ENCODE measurements at places on chromosomes 12 and 14.

- DNase-seq, result peak; percentile 51
These were observed 11.9 kb upstream of the SERPINA4 start for GRCh38 chr14:94548999-94549985.

- peak; percentile 48 for DNase-seq
These were observed 2.1 kb upstream of the GPD1 start for GRCh38 chr12:50101663-50102062.

DNA sequence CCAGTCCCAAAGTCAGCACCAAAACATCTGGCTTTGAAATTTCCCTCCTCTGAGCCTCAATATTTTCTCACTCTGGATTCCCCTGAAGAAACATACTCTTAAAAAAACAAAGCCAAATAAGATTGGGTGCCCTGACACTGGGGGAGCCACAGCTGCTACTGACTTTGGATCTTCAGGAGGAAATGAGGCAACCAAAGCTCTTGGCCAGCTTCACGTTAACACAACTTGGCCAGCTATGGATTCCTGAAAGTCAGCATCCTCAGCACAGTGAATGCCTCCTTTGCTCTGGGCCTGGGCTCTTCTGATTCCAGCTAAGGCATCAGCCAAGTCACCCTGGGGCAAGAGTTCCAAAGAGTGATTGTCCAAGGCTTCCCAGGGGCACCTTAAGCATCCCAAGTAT is 254.8 kb downstream of the ANO2 start:
- DNase-seq, result no peak

DNA sequence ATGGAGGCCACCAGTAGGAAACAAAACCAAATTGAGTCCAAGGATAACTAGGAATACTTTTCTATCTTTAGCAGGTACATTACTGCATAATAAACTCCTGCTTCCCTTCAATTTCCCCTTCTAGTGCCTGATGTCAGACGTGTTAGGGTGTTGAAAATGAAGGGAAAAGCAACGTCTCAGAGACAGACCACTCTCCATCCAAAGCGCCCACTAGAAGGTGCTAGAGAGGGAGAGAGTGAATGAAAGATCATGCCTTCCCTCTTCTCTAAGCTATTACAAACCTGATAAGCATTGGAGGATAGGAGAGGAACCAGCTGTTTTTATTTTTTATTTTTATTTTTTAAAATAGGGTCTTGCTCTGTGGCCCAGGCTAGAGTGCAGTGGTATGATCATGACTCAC is 64.1 kb downstream of the ZNF641 start:
- DNase-seq, result peak; percentile 4

DNA sequence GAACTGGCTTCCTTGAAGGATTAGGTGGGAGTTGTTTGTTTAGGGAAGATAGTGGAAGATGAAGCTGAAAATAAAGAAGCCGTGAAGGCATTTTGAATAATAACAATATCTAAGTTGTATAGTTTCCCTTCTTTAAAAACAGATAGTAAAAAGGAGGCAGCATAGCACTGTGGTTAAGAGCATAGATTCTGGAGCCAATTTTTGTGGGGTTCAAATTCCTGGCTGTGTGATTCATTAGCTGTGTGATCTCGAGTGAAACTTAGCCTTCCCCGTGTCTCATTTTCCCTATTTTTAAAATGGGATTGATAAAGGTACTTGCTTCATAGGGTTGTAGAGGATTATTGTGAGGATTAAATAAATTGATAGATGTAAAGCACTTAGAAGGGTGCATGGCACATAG is 104.5 kb downstream of the MYRFL start:
- no peak for DNase-seq

DNA sequence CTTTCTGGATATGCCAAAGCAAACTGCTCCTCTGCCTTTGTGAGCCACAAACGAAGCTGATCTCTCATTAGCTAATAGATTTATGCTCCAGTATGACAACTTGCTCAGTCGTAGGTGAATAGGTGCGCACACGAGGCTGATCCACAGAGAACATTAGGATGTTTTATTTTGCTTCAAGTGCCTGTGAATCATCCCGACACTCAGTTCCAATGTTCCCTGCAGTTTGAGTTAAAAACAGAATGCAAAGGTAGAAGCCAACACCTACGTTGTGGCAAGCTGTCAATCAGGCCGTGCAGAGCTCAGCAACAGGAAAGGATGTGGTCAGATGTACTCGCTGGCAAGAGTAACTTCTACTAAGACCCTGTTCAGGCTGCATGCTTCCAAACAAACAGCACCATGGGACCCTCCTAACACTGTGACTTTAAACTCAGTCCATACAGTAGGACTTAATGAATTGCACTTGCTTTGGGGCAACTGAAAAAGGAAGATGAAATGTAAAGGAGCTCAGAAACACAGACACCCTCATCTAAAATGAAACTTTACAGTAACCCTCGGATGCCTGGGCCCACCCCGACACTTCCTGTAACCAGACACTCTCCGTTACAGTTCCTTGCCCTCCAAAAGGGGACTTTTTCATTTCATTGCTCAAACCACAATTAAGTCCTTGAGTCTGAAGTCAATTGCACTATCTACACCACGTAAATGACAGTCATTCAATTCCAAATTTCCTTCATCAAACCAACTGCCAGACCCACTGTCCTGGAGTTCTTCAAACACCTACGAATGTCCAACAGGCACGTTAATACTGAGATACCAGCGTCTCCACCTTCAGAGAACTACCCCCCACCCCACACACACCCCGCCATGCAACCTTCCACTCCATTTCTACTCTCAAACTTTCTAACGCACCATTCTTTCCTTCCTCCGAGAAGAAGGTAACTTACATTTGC is 1.6 kb downstream of the CCDC88C start:
- peak; percentile 57 for DNase-seq

DNA sequence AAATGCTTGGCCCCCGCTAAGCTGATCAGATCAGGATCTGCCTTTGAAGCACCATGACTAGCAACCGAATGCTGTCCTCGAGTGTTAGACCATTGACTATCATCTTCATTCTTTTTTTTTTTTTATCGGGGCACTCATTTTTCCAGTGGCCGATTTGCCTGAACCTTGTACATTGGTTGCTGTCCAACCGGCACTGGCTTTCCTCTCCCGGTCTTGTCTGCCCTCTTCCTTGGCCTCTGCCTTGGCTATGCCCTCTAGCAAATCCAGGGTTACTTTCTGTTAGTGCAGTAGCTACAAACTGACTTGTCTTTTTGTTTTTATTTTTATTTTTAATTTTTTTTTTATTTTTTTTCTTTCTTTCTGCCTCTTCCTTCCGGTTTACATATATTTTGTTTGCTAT is 102.3 kb downstream of the ALG10 start:
- no peak for DNase-seq

- no peak for DNase-seq
These were observed 561.9 kb downstream of the CCER1 start for GRCh38 chr12:90393089-90393488.

DNA sequence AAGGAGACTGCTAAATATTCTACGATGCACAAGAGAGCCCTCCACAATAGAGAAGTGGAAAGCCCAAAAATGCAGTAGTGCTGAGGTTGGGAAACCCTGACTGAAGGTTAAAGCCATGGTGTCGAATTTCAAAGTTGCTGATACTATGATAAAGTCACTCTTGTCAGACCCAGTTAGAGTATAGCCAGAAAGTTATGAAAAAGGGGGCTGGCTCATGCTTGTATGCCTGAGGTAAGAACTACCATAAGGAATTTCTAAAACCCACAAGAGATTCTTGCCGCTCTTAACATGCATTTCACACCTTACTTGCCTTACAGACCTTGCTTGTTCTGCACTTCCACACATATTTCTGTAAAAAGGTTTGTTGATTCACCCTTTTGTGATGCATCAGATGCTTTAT is 184.6 kb downstream of the SLC6A15 start:
- peak; percentile 53 for DNase-seq

DNA sequence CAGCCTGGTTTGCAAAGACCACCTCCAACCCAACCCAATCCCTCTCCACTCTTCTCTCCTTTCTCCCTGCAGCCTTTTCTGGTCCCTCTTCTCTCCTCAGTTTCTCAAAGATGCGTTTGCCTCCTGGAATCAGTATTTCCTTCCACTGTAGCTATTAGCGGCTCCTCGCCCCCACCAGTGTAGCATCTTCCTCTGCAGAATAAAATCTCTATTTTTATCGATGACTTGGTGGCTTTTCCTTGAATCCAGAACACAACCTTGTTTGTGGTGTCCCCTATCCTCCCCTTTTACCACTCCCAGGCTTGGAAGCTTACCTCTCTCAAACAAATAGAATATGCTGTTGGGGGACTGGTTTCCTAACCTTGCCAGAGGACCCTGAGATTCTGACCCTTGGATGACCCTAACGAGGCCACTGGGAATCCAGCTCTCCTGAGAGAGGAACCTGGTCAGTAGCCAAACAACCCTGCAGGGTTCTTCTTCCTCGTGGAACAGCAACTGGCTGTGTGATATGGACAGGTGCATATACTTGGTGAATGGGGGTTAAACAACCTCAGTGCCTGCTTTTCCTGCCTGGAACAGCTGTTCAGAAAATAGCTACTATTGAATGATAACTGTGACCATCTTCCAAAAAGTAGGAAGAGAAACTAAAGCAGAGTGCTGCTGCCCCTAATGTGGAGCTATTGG is 4.4 kb downstream of the WNT1 start:
- peak; percentile 58 for DNase-seq

DNA sequence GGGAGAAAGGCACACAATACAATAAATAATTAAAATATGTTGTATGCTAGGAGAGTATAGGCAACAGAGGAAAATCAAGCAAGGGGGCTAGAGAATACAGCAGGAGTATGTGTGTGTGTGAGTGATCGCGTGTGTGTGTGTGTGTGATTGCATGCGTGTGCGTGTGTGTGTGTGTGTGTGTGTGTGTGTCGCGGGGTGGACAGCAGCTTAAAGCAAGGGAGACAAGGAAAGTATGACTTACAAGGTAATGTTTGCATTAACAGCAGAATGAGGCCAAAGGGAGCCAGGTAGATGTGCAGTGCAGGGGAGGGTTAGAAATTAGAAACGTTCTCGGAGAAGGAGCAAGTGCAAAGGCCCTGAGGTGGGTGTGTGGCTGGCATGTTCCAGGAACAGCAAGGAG is 57.4 kb upstream of the KCNA1 start:
- no peak for DNase-seq

GRCh38 chr12:11763760-11764520 is 114.5 kb downstream of the ETV6 start:
- no peak for DNase-seq

GRCh38 chr12:114682106-114682784 is 1.7 kb downstream of the TBX3 start:
- DNase-seq, result peak; percentile 52

- DNase-seq, result no peak
These were observed 151.1 kb upstream of the AEBP2 start for GRCh38 chr12:19288161-19288560.

DNA sequence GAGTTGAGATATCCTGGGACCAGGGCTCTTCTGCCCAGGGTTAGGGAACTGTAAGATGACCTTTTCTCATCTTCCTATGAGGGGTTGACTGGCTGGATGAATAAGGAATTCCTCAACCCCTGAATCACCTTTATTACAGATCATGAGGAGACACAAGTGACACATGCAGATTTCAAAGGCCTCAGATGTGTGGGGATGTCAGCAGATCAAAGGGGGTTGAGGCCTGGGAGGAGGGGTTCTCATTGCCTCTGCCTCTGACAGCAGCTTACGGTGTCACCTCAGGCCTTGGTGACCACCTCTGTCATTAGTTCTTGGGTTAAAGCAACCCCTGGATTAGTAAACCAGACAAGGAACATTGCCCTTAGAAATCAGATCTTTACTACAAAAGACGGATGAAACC is 2.1 kb upstream of the KRT72 start:
- no peak for DNase-seq

DNA sequence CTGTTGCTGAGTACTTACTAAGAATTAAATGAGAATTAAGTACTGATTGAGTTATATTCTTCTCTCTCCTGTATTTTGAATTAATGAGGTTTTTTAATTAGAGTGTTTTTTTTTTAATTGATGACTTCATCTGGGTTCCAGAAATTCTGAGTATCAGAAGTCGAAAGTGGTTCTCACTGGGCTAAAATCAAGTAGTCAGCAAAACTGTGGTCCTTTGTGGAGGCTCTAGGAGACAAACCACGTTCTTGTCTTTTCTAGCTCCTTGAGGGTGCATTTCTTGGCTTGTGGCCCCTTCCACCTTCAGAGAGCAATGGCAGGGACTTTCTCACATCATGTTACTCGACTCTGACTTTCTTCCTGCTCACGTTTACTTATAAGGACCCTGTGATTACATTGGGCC is 8.1 kb upstream of the DYRK4 start:
- DNase-seq, result no peak

- no peak for DNase-seq
These were observed 1445.8 kb upstream of the FLRT2 start for GRCh38 chr14:84084056-84084630.

- DNase-seq, result no peak
These were observed 161.6 kb upstream of the ALG10B start for GRCh38 chr12:38155020-38155395.

DNA sequence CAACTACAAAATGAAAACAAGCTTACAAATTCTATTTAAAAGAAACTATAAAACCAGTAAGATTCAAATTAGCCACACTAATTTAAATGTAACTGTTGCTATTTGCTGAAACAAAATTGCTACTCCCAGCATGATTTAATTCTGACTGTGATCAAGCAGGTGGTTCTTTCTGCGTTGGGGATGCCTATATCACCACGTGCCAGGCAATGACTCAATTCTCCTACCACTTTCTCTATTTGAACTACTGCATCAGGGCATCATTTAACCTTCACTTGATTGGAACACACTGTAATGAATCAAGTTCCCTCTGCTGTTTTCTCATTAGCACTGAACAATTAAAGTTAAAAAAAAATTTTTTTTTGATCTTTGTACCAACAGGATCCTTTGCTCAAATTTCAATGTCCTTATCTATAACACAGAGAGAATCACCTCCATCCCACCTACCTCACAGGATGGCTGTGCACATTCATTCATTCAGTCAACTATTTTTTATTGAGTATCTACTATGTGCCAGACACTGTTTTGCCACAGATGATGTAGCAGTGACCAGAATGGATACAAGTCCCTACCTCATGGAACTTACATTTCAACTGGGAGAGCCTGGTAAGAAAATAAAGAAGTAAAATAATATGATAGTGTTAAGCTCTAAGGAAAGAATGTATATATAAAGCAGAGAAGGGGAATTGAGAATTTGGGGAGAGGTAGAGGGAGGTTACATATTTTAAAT is 8.0 kb upstream of the ACTN1 start:
- DNase-seq, result peak; percentile 55

DNA sequence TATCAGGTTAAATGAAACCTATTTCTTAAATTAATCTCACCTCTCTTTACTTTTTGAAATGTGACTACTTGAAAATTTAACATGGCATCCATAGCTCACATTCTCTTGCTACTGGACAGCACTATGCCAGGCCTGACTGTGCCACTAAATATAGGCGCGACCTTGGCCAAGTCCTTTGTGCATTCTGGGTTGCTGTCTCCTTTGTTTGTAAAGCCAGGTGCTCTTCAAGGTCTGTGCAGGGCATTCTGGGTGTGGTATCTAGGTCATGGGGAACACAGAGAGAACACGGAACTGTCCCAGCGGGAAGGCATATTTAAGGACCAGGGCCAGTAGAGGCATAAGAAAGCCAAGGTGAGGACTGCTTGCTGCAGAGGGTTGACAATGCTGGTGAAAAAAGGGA is 121.2 kb downstream of the ZNF664 start:
- DNase-seq, result no peak

GRCh38 chr12:22413592-22413991 is 79.1 kb upstream of the ST8SIA1 start:
- no peak for DNase-seq

- DNase-seq, result no peak
These were observed 391.2 kb downstream of the NOVA1 start for GRCh38 chr14:26206640-26207039.

Measured in NCI-H69 (cell line).